Hepatic stellate cell (primary cell): ENCODE measurements at places on chromosomes 12 and 14.

DNA sequence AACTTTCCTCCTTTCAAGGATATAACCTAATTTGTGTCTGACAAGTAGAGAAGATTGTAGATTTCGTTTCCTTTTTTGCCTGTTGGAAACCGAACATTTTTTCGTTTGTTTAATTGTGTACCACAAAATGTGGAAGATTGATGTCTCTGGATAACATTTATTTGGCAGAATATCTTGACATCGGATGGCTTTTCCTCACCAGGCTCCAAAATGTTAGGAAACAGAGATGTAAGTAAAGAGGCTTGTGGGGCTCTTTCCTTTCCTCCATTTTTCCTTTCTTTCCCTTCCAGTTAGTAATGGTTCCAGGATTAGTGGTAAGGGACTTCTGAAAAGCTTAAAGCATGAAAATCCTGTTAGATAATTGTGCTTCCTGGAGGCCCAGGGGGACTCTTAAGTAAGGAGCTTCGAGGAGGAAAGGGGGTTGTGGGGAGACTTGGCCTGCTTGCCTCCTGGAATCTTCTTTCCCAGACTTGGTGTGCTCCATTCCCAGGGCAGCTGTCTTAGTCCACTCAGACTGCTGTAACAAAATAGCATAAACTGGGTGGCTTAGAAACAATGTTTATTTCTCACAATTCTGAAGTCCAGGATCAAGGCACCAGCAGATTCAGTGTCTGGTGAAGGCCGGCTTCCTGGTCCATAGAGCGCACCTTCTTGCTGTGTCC is 243.1 kb upstream of the PWP1 start:
- DNase-seq, result no peak

- no peak for DNase-seq
Observed at GRCh38 chr12:39205969-39206368, 237.0 kb downstream of the KIF21A start.

- no peak for DNase-seq
Observed at GRCh38 chr14:87869619-87870583, 123.1 kb downstream of the GALC start.

DNA sequence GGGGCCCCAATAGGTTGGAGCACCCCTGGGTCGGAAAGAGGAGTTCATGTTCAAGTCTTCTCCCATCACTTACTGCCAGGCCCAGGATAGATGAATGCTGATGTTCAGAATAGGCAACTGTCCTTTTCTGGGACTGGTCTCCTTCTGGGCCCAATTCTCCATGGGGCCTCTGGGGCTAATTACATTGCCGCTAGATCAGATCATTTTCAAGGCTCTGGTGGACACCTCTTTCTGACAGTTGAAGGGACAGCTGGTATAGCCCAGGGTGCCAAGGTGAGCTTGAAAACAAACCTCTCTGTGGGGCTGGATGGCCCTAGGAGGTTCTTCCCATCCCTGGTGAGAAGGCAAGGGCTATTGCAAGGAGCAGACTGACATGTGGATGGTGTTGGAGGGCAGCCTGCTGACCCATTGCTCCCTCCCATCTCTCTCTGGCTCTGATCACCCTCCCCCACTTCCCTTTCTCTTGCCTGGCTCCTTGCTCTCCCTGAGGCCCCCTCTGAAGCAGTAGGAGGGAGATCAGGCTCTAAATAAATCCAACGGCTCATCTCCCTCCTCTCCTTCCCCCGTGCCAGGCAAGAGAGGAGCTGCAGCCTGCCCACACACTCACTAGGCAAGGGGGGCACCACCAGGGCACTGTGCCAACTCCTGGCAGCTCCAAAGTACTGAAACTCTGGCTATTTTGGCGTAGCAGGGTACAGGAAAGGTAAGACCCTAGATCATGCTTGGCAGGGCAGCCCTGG is 1.9 kb downstream of the CACNB3 start:
- DNase-seq, result no peak

GRCh38 chr12:109578330-109578927 is 4.8 kb downstream of the MVK start:
- no peak for DNase-seq

- peak; percentile 72 for DNase-seq
Observed at GRCh38 chr14:92121207-92121669, 268 bp downstream of the NDUFB1 start.

GRCh38 chr12:83153177-83153576 is 466.5 kb downstream of the TMTC2 start:
- no peak for DNase-seq
